Mucosa of gallbladder (tissue), 1 donor: ENCODE measurements at places on chromosomes 4 and X. TPM values are rescaled to one million over a fixed set of nuclear protein-coding genes. Genes with fewer than 3 reads are reported as not detected.
A peak's percentile ranks its signal among the peaks of the same experiment; 100 is the strongest.

DNA sequence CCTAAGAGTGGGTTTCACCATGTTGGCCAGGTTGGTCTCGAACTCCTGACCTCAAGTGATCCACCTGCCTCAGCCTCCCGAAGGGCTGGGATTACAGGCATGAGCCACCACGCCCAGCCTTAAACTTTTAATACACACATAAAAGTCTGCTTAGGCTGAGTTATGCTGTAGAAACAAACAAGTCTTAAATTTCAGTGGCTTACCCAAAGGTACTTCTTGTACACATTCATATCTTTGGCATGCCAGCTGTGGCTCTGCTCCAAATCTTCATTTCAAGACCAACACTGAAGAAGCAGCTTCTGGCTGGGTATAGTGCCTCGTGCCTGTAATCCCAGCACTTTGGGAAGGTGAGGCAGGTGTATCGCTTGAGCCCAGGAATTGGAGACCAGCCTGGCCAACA is 80.3 kb downstream of the PPEF2 start:
- DNase-seq = no peak

DNA sequence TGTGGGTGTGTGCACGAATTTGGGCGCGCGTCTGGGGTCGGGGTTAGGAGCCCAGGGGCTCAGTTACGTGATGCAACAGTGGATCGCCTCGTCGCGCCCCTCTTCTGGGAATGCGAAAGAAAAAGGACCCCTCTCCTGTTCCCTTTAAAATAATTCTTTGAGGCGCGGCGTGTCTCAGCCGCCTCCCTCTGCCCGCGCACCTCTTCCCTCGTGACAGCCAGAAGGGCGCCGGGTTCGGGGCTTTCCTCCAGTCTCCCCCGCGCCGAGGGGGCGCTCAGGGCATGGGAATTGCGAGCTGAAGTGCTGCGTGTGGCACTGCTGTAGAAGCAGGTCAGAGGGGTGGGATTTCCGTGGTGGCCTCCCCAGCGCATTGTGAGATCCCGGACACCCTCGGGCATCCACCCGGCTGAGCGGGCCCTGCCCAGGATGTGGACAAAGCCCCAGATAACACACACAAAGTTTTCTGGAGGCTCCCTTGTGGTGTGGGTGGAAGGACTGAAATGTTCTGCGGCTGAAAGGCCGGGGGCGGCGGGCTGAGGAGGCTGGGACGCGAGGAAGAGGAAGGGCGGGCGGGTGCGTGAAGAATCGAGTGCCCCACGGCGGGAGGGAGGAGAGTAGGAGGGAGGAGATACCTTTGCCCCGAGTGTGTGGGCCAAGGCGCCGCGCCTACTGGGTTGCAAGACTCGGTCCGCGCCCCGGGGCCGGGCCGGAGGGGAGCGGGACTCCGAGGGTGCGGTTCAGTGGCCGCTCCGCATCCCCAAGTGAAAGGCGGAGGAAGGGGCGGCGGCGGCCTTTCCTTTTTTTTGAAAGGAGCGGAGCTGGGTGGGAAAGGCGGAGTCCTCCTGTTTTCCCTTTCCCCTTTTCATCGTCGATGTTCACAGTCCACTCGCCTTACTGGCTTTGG is 752 bp downstream of the SEPTIN11 start:
- DNase-seq = peak; percentile 44

DNA sequence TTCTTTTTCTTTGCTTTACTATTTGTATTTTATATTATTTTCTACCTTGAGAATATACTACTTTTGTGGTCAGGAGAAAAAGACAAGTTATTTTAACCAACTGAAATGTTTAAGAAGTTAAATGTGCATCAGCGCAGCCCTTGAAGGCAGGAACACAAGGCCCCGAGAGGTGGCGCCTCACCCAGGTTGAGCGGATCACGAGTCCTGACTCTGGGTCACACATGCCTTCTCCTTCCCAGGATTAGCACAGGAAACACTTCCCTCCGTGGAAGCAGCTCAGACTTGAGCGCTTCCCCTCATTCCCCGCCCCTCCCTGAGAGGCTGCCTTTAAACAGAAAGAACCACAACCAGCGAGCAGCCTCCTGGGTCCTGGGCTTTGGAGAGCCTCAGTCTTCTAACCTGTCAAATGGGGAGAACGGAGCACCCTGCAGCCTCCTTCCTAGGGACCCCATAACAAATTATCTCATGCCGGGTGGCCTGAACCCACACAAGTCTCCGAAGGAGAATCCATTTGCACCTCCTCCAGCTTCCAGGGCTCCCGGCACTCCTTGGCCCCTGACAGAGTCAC is 217.6 kb downstream of the AFAP1 start:
- DNase-seq = no peak

DNA sequence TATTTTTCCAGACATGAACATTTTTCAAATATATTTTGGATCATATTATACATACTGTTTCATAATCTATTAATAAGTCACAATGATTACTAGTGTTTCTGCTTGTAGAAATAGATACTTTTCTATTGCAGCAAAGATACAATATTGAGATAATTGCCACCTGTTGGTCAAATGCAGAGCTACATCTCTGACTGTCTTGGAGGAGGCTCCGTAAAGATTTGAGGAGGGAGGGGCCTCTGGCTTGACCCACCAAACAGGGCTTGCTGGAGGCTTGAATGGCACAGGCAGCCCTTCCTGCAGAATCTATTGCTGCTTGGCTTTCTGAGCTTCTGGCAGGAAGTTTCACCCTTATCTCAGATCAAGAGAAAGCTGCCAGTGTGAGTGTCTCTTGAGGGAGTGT is 99.3 kb upstream of the ARMCX2 start:
- no peak for DNase-seq

DNA sequence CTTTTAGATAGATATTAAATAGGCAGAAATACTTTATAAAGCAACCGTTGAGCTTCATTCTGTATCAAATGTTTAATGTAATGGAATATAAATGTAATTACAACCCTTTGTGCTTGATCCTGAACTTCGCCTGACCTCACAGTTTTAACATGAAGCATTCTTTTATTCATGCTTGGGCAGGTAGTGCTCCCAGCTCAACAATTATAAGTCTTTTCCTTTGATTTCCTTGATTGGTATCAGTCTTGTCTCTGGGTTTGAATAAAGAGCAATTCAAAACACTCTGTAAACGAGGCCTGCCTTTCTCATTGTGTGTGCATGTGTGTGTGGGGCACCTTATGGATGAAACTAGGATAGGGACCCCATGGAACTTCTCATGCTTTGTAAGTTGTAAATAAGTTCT is 6.8 kb downstream of the METAP1 start:
- no peak for DNase-seq

DNA sequence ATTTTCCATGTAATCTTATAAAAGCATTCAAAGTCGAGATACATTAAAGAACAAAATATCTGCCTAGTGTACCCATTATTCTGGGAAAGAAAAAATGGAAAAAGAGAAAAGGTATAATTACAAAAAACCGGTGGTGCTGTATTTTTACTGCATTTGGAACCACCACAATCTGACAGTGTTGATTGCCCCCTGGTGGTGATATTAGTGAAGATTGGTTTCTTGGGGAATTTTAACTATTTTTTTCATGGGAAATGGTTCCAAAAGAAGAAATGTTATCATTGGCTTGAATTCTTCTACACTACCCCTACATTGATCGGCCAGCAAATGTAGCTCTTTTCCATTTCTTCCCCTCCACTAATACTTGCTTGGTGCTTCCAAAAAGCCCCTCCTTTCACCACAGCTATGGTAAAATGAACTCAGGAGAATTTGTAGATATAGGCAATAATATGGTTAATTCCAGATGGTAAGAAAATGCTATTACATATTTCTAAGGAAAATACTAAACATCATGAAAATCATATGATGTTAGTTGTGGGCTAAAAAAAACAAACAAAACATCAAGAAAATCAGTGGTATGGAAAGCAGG is 50.0 kb downstream of the COX18 start:
- DNase-seq = no peak

DNA sequence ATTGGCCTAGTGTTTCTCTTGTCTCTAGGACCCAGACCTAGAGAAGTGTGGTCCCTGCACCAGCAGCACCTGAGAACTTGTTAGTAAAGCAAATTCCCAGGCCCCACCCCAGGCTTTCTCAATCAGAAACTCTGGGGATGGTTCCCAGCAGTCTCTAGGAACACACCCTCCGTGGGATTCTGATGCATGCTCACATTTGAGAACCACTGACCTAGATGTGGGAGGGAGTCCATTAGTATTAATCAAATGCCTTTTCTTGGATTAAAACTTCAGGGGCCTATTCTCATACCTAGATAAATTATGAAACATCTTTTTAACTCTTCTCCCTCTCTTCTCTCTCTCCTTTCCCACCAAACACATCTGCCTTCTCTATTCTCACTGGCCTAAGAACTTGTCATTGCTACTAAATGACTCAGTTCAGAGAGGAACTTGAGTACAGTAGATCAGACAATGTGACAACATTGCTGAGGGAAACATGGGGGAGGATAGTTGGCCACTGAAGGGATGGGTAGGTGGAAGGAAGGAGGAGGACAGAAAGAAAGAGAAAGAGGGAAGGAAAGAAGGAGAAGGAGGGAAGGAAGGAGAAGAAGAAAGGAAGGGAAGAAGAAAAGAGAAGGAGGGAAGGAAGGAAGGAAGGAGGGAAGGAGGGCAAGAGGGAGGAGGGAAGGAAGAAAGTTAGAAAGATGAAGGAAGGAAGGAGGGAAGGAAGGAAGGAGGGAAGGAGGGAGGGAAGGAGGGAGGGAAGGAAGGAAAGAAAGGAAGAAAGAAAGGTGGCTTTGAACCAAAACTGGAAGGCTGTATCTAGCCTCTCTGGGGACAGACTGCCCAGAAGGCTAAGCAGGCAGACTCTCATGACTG is 132.7 kb upstream of the MAP3K15 start:
- no peak for DNase-seq

- DNase-seq = no peak
These were observed 130.8 kb downstream of the ENOX2 start for GRCh38 chrX:130772105-130772775.

GRCh38 chr4:84179409-84179808 is 319.7 kb downstream of the NKX6-1 start:
- DNase-seq = no peak

- no peak for DNase-seq
These were observed 9.2 kb downstream of the WDR1 start for GRCh38 chr4:10107111-10108091.

- no peak for DNase-seq
These were observed 194.9 kb downstream of the PALLD start for GRCh38 chr4:168691631-168692369.

DNA sequence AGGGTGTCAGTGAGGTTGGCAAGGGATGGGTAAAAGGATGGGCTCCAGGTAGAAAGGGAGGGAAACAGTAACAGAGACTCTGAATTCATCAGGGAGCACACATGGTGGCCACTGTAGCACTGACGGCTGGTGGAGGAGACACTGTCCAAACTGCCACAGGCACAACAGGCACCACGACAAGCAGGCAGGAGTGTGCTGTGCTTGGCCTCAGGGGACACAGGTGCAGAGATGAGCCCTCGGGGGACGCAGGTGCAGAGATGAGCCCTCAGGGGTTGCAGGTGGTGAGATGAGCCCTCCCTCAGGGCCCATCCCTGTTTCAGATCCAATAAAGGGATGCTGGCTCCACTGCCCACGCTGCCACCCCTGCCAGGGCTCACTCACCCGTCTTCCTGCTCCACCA is 7.6 kb downstream of the PDE6B start:
- DNase-seq = no peak

GRCh38 chr4:122701061-122701460 is 31.4 kb upstream of the BBS12 start:
- DNase-seq = no peak

DNA sequence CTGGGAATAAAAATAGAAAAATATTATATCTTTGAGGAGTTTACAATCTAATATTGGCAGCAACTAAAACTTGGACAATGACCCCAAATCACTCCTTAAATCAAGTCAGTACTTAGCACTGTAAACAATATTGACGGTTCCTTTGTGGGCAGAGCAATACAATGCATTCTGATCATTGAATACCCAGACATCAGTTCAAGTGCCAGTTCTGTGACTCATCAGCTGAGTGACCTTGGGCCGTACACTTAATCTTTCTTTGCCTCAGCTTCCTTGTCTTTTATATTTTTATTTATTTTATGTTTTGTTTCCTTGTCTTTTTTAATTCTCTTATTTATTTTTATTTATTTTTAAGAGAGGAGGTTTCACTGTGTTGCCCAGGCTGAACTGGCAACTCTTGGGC is 112.2 kb upstream of the ANXA3 start:
- DNase-seq = peak; percentile 60

DNA sequence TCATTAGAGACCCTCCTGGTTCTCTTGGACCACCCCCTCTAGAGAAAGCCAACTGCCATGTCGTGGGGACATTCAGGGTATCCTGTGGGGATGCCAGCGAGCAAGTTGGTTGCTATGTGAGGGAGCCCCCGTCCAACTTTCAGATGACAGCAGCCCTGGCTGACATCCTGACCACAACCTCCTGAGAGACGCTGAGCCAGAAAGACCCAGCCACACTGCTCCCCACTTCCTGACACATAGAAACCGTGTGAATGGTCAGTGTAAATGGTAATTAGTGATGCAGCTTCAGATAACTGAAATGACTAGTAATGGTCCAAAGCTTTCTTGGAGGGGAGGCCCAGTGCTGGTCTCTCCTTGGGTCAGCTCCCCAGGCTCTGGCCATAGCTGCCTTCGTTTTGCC is 10.8 kb downstream of the CLCN4 start:
- DNase-seq = no peak

- DNase-seq = no peak
These were observed 114.0 kb downstream of the BCOR start for GRCh38 chrX:39983715-39984114.

DNA sequence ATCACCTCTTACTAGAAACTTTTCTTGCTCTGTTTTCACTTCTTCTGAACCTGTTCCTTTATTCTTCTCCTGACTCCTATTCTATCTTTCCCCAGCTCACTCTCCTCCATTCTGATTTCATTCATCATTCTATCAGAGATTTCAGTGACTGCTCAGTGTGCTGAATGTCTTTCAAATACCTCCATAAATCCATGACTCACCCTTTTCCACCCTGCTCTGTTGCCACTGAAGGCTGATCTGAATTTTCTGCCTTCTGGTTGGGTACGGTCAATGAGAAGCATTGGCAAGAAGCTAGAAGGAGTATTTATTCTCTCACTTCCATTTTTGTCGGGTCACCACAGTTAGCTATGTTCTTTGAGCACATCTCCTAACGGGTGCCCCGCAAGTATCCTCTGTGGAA is 265.9 kb downstream of the CBLL2 start:
- DNase-seq = no peak

PCDH18 gene
- total RNA-seq = 23.7 TPM

MFAP3L gene
- 4.5 TPM for total RNA-seq

CORIN gene
- 6.6 TPM for total RNA-seq

FAM47E gene
- 13.8 TPM for total RNA-seq

CXCL8 gene
- 0.92 TPM for total RNA-seq

GPRASP3 gene
- 10.6 TPM for total RNA-seq

SUPT20HL2 gene
- total RNA-seq = not detected

UGT2B15 gene
- total RNA-seq = 826 TPM

MSX1 gene
- total RNA-seq = 1.2 TPM

NXF2 gene
- total RNA-seq = not detected

PLAC8 gene
- total RNA-seq = 8.2 TPM

RPL34 gene
- total RNA-seq = 836 TPM

HTN1 gene
- not detected for total RNA-seq

LIMCH1 gene
- total RNA-seq = 90.3 TPM

HS6ST2 gene
- 1.2 TPM for total RNA-seq
